ENCODE measurements at places on chromosomes 4 and X. TPM values are rescaled to one million over a fixed set of nuclear protein-coding genes. Genes with fewer than 3 reads are reported as not detected.

DNA sequence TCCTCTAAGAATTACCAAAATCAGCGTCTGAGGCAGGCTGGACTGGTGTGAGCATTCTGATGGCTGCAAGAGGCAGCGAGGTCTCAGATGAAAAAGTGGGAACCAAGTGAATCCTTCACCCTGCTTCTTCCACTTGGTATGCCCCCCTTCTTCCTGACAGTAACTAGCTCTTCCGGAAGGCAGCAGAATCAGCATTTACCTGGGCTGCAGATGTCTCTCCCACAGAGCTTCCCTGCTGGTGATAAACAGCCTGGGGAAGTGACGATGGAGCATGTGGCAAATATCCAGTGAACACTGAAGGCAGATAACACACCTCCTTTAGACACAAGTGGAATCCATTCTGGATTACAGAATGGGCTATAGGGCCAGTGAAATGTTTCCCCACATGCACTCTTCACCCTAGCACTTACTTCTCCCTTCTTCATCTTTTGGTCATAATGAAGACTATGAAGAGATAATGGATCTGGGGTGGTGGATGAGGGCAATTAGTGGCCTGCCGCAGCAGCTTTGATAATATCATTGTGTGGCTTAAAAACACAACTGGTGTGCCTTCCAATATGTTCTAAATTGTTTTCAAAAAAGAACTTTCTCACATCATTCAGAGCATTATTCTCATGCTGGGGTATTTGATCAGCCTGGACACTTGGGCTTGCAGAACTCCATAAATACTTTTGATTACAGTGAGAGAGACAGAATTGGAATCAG is 60.8 kb upstream of the TBC1D9 start:
- H3K27ac ChIP-seq = no peak overlapping the region
- no peaks in the 10 kb centered on the region for H3K4me1 ChIP-seq
- H3K27me3 ChIP-seq = no peaks in the 10 kb centered on the region
- no peak overlapping the region for H3K4me3 ChIP-seq
- H3K36me3 ChIP-seq = no peaks in the 10 kb centered on the region

GRCh38 chrX:45485719-45486118 is 285.0 kb upstream of the DIPK2B start:
- no peaks in the 10 kb centered on the region for H3K36me3 ChIP-seq
- no peak overlapping the region for H3K27ac ChIP-seq
- H3K4me1 ChIP-seq = no peaks in the 10 kb centered on the region
- no peak for DNase-seq
- no peaks in the 10 kb centered on the region for H3K27me3 ChIP-seq
- no peak overlapping the region for H3K4me3 ChIP-seq

DNA sequence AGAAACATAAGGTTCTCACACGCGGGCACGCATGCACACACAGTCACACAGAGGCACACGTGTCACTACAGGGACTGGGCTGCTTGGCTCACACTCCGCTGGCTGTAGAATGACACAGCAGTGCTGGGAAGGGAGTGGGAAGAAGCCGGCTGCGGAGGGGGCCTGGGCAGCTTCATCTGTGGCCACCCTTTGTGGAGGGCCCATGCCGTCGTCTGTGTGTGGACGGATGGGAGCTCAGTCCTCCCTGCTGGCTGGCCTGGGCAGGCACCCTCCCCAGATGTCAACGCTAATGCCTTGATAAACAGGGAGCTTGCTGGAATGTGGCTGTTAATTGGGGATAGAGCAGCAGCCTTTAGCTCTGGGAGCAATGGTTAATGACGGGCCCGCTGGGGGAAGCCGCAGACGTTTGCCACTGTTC is 621.1 kb downstream of the BCOR start:
- H3K27ac ChIP-seq = no peak overlapping the region
- DNase-seq = no peak
- no peaks in the 10 kb centered on the region for H3K4me1 ChIP-seq

GRCh38 chrX:109134777-109135176 is 347.1 kb downstream of the GUCY2F start:
- no peaks in the 10 kb centered on the region for H3K36me3 ChIP-seq
- DNase-seq = no peak
- no peaks in the 10 kb centered on the region for H3K27me3 ChIP-seq
- no peaks in the 10 kb centered on the region for H3K4me1 ChIP-seq
- H3K4me3 ChIP-seq = no peak overlapping the region
- H3K27ac ChIP-seq = no peak overlapping the region

- no peaks in the 10 kb centered on the region for H3K27me3 ChIP-seq
- DNase-seq = no peak
- H3K36me3 ChIP-seq = no peaks in the 10 kb centered on the region
- H3K4me1 ChIP-seq = no peaks in the 10 kb centered on the region
- no peak overlapping the region for H3K4me3 ChIP-seq
Observed at GRCh38 chr4:181350615-181351415, 892.4 kb upstream of the TENM3 start.

Gene WDR17
- 5.5 TPM for total RNA-seq

DNA sequence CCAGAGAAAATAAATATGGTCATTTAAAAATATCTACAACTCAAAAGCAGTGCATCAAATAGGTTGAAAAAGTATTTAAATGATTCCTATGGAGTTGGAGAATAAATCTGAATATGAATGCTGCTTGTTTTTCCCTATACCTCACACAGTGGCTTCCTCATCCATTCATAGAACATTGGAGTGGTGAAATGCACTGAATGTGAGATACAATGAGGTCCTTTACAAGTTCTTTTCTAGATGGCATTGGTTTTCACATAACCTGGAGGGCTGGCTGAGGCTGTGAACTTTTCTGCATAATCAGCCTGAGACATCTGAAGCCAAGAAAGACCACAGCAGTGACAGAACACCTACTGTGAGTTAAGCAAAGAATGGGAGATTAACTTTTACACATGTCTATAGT is 279.1 kb upstream of the NRK start:
- no peaks in the 10 kb centered on the region for H3K4me1 ChIP-seq
- no peaks in the 10 kb centered on the region for H3K27me3 ChIP-seq
- no peak overlapping the region for H3K4me3 ChIP-seq
- no peak for DNase-seq
- no peak overlapping the region for H3K27ac ChIP-seq
- H3K36me3 ChIP-seq = no peaks in the 10 kb centered on the region

DNA sequence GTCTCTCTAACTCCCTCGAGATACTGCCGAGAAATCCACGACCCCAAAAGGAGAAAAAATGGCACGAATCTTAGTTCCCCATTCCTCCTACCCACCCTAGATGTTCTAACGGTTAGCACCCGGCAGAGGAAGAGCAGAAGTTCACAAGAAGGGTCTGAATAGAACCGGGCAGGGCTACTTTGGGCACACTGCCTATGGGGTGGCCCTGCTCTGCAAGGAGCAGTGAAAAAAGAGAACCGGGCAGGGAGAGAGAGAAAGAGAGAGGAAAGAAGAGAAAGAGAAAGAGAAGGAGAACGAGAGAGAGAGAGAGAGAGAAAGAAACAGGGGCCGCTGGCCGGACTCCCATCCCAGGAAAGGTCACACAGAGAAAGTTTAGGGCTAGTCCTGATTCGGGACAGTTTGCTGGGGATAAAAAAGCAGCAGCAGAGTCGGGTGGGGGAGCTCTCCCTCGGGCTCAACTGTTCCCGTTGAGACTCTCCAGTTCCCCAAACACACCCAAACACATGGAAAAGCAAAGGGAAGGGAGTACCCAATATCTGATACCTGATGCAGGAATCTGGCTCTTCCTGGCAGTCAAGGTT is 468 bp downstream of the GLA start:
- H3K36me3 ChIP-seq = no peaks in the 10 kb centered on the region
- H3K27ac ChIP-seq = peak overlapping the region; percentile 94
- no peaks in the 10 kb centered on the region for H3K27me3 ChIP-seq
- H3K4me1 ChIP-seq = no peaks in the 10 kb centered on the region

- DNase-seq = no peak
- no peak overlapping the region for H3K27ac ChIP-seq
- no peak overlapping the region for H3K4me3 ChIP-seq
- H3K36me3 ChIP-seq = no peaks in the 10 kb centered on the region
- no peaks in the 10 kb centered on the region for H3K27me3 ChIP-seq
Observed at GRCh38 chr4:84944947-84945346, 21.5 kb downstream of the WDFY3 start.

- no peak overlapping the region for H3K27ac ChIP-seq
- H3K27me3 ChIP-seq = no peaks in the 10 kb centered on the region
- no peaks in the 10 kb centered on the region for H3K36me3 ChIP-seq
- H3K4me3 ChIP-seq = no peak overlapping the region
- DNase-seq = no peak
Observed at GRCh38 chrX:17876135-17876534, 15.0 kb upstream of the RAI2 start.

DNA sequence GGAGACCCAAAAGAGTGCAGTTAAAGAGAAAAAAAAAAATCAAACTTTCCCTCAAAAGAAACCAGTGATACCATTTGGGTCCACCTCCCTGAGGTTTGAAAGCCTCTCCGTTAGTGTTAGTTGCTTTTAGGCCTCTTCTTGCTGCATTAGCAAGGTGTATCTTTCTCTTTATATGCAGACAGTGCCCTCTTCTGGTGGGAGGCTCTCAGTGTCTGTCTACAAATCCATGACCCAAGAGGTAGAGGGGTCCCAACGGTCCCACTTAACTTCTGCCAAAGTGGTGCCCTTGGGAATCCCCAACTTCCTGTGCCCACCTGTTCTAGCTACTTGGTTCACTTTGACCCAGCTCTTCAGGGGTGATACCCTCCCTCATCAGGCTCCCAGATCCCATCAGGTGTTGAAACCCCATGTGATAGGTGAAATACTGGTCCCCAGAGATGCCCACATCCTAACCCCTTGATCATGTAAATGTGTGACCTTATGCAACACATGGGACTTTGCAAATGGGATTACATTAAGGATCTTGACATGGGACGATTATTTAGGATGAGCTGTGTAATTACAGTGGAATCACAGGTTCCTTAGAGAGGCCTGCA is 63.7 kb upstream of the CD99 start:
- H3K4me1 ChIP-seq = no peaks in the 10 kb centered on the region

Gene PRR32
- total RNA-seq = not detected

DNA sequence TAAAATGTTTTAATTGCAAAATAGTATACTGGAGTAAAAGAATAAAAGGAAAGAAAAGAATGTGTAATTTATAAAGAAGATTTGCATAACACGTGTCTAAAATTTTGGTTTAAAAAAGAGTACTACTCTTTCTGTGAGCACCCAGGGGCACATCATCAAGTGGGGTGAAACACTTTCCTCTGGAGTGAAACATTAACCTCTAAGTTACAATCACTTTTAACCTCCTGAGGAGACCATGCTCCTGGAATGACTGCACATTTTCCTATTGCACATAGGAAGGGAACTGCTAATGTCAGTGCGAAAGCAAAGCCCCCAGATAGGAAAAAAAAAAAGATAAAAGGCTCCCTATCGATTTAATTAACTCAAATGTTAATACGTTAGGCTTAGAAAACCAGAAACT is 13.3 kb downstream of the VEGFC start:
- H3K27me3 ChIP-seq = no peaks in the 10 kb centered on the region
- H3K4me1 ChIP-seq = no peaks in the 10 kb centered on the region
- DNase-seq = no peak
- no peaks in the 10 kb centered on the region for H3K36me3 ChIP-seq
- H3K4me3 ChIP-seq = no peak overlapping the region
- H3K27ac ChIP-seq = no peak overlapping the region

Gene CITED1
- 552 TPM for total RNA-seq

DNA sequence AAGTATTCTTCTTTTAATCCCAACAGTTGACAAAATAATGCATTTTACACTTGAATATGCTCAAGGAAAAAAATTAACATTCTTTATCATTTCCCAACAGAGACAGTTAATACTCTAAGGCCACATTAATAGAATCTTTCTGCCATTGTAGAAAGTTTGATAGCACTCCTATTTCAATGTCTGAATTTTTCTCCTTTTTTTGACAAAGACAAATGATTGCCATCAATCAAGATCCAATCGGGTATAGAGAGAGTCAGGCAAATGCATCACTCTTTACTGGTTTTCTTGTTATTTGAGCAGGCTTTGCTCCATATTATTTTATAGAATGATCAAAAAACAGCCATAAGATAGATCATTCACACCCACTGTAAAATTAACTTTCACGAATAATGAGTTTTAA is 46.1 kb downstream of the MAB21L2 start:
- no peak overlapping the region for H3K27ac ChIP-seq
- H3K27me3 ChIP-seq = no peaks in the 10 kb centered on the region
- H3K4me3 ChIP-seq = no peak overlapping the region
- H3K36me3 ChIP-seq = no peaks in the 10 kb centered on the region

DNA sequence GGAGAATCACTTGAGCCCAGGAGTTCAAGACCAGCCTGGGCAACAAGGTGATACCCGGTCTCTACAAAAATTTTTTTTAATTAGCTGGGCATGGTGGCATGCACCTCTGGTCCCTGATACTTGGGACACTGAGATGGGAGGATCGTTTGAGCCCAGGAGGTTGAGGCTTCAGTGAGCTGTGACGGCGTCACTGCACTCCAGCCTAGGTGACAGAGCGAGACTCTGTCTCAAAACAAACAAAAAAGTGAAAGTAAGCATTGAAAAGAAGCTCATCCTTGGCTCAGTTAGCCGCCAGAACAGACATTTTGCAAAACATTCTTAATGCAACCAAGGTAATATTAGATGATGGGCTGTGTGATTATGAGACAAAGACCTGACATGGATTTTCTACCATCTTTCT is 223.3 kb upstream of the VCX3A start:
- no peaks in the 10 kb centered on the region for H3K27me3 ChIP-seq
- no peak for DNase-seq
- H3K36me3 ChIP-seq = no peaks in the 10 kb centered on the region
- H3K4me1 ChIP-seq = no peaks in the 10 kb centered on the region
- H3K4me3 ChIP-seq = no peak overlapping the region

DNA sequence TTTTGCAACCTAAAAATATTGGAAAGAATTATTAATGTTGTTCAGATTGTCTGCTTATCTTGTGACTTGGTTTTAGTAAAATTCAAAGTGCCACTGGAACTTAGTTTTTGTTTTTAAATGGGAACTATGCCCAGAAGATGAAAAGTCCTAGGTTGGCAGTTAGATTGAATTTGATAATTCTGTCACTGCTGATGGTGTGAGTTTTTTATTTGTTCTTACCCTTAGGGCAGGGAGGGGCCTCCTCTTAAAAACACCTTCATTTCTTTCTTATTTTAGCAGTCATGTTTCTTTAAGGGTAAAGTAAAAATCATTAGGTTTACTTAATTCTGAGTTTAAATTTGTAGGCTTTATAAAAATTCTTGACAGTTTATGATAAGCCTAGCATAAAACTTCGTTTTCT is 80.6 kb downstream of the AFF1 start:
- H3K4me3 ChIP-seq = no peak overlapping the region
- H3K27me3 ChIP-seq = no peaks in the 10 kb centered on the region
- peak overlapping the region; percentile 59 for H3K27ac ChIP-seq

Gene TKTL2
- total RNA-seq = 13.6 TPM

Gene FRMPD3
- total RNA-seq = 1.2 TPM

Gene TCEAL2
- total RNA-seq = 1.6 TPM

Measured in prostate gland (tissue), 2 donors.